ENCODE measurements at places on chromosomes 6 and 20.

DNA sequence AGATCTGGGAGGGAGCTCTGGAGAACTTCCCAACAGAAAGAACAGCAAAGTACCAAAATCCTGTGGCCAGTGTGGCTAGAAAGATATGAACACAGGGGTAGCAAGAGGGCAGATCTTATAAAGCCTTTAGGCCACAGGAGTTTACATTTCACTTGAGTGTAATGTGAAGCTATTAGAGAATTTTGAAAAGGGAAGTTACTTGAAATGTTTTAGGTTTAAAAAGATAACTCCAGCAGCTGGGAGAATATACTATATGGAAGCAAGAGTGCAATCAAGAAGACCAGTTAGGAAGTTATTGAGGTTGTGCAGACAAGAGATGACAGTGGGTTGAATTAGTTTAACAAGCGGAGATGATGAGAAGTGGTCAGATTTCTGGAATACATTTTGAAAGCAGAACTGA, 7.9 kb downstream of the SUPT3H start:
- no peak for DNase-seq

DNA sequence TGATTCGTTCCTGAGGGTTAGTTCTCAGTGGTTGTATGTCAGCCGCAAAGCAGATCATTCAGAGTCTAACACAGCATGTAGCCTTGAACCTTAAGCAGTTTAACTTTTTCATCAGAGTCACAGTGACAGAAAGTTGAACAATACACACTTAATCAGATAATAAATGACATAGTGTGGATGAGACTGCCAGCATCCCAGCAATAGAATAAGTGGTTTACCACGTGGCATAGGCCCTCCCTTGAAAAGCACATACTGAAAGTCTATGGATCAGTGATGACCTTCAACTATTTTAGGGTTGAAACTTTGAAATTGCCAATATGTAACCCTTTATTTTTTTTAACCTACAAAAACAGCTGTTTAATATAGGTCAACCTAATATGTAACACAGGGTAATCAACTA, 265.3 kb downstream of the ARHGAP18 start:
- no peak for DNase-seq

GRCh38 chr6:115976321-115976870, 84.3 kb downstream of the FRK start:
- DNase-seq, result no peak

DNA sequence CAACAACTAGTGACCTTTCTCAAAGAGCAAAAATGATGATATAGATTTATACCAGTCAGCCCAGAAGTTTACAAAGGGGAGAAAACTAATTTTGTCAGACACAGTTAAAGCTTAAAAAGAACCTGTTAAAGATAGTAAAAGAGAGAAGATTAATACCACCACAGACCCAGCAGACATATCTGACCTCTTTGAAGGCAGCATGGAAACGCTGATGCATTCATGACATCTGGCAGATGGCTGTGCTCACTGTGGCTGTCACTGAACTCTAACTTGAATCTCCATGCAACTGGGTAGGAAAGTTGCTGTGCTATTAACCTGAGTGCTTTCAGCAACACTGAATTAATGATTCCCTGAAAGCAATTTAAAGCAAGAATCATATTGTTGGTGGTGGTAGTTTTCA, 159.8 kb upstream of the PRDM1 start:
- no peak for DNase-seq

GRCh38 chr20:60108397-60108796, 150.2 kb downstream of the CDH26 start:
- no peak for DNase-seq

DNA sequence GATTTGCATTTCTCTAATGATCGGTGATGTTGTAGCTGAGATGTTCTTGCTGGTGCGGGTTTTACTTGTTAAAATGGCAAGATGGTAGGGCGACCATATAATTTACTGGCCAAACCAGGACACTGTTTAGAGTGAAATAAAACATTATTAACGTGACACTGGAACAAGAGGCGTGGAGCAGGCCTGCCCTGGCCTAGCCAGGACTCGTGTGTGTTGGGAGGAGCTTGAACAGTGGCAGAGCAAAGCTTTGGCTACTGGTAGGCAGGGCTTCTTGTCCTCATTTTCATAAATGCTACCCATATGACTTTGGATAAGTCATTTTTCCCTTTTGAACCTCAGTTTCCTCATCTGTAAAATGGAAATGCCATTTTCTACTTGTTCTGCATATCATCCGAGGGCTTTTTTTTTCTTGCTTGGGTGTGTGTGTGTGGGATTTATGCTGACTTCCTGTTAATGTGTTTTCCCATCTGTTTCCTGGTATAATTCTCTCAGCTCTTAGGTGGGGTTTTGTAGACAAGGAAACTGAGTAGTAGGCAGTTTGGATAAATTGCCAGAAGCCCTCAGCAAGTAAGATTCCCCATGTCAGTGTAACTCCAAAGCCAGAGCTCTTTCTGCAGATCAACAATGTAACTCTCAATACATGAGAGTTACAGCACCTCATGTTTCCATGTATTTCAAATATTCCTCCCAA, 81.7 kb downstream of the TOX2 start:
- no peak for DNase-seq

DNA sequence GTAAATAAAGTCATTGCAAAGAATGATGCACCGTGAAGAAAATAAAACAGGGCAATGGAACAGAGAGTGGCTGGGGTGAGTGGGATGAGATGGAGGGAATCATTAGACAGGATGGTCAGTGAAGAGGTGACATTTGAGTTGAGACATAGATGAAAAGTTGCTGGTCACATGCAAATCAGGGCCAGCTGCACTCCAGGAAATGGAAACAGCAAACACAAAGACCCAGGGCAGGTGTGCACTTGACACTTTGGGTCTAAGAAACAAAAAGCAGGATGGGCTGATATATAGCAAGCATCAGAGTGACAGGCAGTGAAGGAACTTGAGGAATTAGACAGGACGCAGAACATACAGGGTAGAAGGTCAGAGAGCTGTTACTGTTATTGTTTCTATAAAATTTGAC, 171.5 kb upstream of the RIPOR2 start:
- DNase-seq, result no peak

DNA sequence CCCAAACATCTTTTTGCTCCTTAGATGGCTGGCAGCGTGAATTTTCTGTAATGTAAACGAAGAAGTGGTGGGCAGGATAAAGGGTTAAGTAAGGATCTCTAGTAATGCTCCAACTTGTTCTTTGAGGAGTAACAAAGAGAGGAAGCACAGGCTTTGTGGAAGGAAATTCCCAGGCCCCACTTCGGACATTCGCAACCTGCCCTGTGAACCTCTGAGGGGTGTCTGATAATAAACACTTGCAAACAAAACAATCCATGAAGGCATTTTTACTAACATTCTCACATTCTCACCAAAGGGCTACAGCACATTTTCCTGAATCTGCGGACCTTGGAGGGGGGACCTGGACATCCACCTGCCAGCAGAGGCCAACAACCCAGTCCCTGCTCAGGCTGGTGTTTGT, 25.8 kb upstream of the ADGRF5 start:
- no peak for DNase-seq

GRCh38 chr6:168400037-168400436, 40.9 kb upstream of the SMOC2 start:
- DNase-seq, result no peak

GRCh38 chr20:53052380-53052779, 80.2 kb downstream of the TSHZ2 start:
- no peak for DNase-seq

GRCh38 chr20:62728028-62728780, 19.6 kb downstream of the NTSR1 start:
- no peak for DNase-seq

DNA sequence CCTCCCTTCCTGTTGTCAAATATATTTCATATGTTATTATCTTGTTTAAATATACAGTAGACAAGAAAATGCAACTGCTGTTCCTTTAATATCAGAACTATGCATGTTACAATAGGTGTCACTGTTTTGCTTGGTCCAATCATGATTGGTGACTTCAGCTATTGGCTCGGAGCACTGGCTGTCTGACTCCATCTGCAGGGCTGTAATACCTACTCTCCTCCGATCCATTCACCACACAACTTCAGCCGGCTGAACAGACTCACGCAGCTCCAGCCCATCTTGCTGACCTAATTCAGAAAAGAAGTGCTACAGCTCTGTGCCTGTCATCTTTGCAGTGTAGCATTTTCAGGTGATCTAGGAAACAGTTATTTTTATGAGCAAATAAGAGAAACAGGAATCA, at the start of gene BTBD3:
BTBD3 (plus strand) TSS at position 231 of the 400 bp plus-strand sequence. CDS start 383 bp downstream, outside the sequence.
- DNase-seq, result no peak

- DNase-seq, result no peak
Measured at GRCh38 chr6:32937230-32937633, 3.6 kb downstream of the HLA-DMB start.

DNA sequence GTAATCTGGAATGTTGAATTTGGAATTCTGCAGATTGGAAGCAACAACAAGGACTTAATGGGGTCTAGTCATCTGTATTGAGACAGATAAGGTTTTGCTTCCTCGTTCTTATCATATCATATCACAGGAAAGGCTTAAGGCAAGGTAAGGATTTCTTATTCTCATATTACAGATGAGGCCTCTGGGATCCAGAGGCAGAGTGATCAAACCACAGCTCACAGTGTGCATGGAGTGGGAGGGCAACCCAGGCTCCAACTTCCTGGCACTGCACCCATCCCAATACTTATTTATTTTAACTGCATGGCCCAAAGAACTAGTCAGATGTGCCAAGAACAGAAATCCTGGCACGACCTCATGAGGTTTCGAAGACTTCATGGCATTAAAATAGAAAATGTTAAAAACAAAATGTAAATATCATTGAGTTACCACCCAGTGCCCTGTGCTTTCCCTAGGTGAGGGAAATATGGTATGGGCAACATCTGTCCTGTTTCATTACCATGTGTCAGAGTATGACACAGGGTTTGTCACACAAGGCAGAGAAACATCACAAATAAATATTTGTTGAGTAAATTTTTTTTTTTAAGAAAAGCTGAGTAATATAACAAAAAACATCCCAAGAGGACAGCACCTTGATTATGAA, 191.9 kb downstream of the ISM1 start:
- DNase-seq, result no peak

GRCh38 chr6:156021746-156022396, 566.2 kb upstream of the NOX3 start:
- DNase-seq, result no peak

DNA sequence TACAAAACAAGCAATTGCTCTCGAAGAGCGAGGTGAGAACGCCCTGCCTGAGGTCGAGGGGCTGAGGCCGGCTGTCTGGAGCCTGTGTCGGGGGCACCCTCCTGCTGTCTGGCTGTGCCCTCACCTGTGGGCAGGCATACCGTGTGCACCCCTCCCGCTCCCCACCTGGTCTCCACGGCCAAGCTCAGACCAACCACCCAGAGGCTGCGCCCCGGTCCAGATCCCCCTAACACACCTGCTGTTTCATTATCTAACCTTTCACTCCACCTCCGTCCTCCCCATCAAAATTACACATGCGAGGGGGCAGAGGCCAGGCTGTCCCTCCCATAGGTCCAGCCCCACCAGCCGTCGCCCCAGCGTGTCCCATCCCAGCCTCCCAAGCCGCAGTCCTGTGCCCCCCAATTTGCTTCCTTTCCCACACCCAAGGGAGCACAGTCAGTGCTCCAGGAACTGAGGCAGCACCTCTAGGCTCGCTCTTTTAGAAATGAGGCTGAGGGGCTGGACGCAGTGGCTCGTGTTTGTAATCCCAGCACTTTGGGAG, 35.2 kb downstream of the NTSR1 start:
- no peak for DNase-seq

GRCh38 chr6:166553563-166554271, 32.8 kb downstream of the RAMACL start:
- DNase-seq, result no peak

DNA sequence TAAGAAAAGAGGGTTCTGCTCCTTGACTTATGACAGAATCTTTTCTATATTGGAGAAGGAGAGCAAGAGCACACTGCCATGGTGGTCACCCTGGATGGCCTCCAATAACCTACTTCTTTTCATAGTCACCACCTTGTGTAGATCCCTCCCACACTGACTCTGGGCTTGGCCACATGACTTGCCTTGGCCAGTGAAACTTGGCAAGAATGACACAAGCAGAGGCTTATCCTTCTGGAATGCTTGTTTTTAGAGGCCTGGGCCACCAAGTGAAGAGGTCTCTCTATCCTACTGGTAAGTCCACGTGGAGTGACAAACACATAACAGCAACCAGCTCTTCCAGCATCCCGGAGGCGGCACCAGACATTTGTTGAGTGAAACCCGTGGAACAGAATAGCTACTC, 349.4 kb upstream of the JARID2 start:
- no peak for DNase-seq

GRCh38 chr20:58212636-58213035, 15.8 kb downstream of the ANKRD60 start:
- no peak for DNase-seq

GRCh38 chr6:76683985-76684384, 611.5 kb upstream of the IMPG1 start:
- no peak for DNase-seq

- DNase-seq, result no peak
Measured at GRCh38 chr20:23915844-23916243, 36.3 kb upstream of the CST5 start.

- no peak for DNase-seq
Measured at GRCh38 chr6:23003671-23004467, 434.5 kb downstream of the HDGFL1 start.

DNA sequence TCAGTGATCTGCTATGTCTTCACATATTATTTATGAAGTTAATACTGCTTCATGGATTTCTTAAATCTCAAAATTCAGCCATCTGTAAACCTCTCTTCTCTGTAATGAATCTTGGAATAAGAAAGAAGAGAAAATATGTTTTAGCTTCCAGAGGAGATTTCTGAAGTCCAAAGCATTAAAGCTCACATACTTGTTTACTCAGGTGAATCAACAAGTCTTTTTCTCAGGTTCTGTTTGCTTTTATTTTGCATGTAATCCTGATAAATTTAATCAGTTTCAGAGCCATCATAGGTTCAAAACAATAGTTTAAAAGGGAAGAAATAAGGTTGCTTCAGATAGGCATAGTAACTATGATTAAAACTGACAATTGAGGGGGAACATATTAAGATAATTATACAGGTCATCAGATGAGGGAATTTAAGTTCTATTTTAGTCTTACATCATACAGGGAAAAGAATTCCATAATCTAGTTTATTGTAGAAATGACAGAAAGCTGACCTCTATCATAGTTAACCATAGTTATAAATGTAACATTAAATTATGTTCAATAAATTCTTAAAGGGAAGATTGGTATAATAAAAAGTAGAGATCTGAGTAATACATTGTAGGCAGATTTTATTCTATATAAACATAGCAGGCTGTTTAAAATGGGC, 716.2 kb downstream of the EYS start:
- no peak for DNase-seq

- no peak for DNase-seq
Measured at GRCh38 chr6:86936834-86937218, 502 bp upstream of the HTR1E start.

- DNase-seq, result no peak
Measured at GRCh38 chr6:116210316-116210715, 43.6 kb downstream of the TSPYL4 start.

DNA sequence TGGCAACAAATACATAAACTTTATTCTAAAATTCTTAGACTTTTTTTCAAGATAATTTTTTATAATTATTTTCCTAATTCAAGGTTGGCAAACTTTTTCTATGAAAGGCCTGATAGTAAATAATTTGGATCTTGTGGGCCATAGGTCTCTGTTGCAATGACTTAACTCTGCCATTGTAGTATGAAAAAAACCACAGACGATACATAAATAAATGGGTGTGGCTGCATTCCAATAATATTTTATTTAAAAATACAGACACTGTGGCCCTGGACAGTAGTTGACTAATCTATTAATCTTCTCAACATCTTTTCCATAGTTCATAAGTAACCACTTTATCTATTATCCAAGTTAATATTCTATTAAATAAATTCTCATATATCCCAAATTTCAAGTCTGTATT, 281.1 kb downstream of the SYNE1 start:
- no peak for DNase-seq

GRCh38 chr20:38294076-38294591, 9.8 kb upstream of the BPI start:
- no peak for DNase-seq

All from vagina (tissue), 2 donors.